ENCODE measurements at places on chromosomes 2 and 18. TPM values are rescaled to one million over a fixed set of nuclear protein-coding genes. Genes with fewer than 3 reads are reported as not detected.

DNA sequence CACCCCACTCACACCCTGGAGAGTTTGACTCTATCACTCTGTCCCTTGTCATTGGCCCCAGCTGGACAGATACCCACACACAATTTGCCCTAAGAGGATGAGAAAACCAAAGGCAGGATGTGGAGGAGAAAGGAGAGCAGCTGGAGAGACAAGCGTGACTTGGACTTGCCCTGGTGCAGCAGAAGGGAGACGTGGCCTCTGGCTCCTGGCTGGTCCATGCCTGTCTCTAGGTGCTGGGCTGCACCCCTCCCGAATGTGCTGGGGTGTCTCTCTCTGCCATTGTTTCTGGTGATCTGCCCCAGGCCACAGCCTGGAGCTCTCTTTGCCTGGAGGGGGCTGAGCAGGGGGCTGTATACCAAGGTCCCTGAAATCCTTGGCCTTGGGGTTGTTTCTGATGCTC, 88.7 kb upstream of the HDAC4 start:
- no peak overlapping the region for H3K4me3 ChIP-seq
- H3K27me3 ChIP-seq, result peaks cover 5% of the 10 kb centered on the region
- no peaks in the 10 kb centered on the region for H3K36me3 ChIP-seq
- H3K27ac ChIP-seq, result no peak overlapping the region
- H3K4me1 ChIP-seq, result no peaks in the 10 kb centered on the region

ANKRD44 gene
- total RNA-seq, result 153 TPM

DNA sequence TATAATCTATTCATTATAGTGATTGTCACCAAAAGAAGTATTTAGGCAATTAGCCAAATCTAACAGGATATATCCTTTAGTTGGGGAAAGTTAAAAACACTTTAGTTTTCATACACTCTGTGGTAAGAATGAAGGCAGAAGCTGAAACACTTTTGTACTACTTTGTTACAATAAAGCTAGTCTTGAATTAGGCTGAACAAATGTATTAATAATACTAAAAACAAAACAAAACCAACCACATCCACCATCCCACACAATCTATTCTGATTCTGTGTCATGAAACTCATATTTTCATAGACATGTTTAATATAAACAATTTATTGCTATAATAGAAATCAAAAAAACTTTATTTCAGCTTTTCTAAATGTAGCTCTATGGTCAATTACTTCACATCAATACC, 508.8 kb downstream of the ZEB2 start:
- H3K36me3 ChIP-seq, result peaks cover 3% of the 10 kb centered on the region
- no peaks in the 10 kb centered on the region for H3K27me3 ChIP-seq
- DNase-seq, result no peak

- H3K4me1 ChIP-seq, result peaks cover 15% of the 10 kb centered on the region
- peaks cover 7% of the 10 kb centered on the region for H3K27me3 ChIP-seq
- peak within 1 kb of the TSS; percentile 83 for H3K27ac ChIP-seq
These were observed at the start of gene SLC66A3 for GRCh38 chr2:11155381-11156035. Gene SLC66A3, plus strand, starts transcription at chr2:11155467. Its CDS starts 80 bp downstream, at chr2:11155547.

NDC80 gene
- 42.6 TPM for total RNA-seq

BCL11A gene
- total RNA-seq, result not detected

- no peak for DNase-seq
- peak overlapping the region; percentile 82 for H3K4me3 ChIP-seq
- peak overlapping the region; percentile 48 for H3K27ac ChIP-seq
These were observed 660 bp upstream of the MBP start for GRCh38 chr18:77133051-77133834.

DNA sequence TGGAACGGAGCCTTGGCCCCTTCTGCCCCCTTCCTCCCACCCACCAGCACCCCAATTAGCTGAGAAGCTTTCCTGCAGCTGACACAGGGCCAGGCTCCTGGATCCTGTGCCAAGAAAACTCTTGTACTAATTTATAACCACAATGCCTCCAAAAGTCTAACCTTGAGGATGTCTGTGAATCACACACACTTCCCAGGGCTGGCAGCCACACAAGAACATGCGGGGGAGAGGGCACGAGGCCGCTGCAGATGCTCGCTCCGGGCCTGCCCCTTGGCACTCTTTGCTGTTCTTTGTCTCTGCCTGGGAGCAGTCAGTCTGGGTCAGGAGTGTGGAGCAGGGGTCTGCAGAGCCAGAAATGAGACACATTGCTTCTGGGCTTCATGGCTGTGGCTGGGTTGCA, 62.7 kb upstream of the KIF5C start:
- H3K4me3 ChIP-seq, result no peak overlapping the region
- no peak for DNase-seq
- peaks cover 15% of the 10 kb centered on the region for H3K27me3 ChIP-seq
- H3K4me1 ChIP-seq, result peaks cover 11% of the 10 kb centered on the region
- H3K36me3 ChIP-seq, result no peaks in the 10 kb centered on the region

GRCh38 chr18:49520661-49521145, 33.7 kb upstream of the C18orf32 start:
- H3K4me1 ChIP-seq, result no peaks in the 10 kb centered on the region
- H3K4me3 ChIP-seq, result no peak overlapping the region
- DNase-seq, result no peak
- no peaks in the 10 kb centered on the region for H3K36me3 ChIP-seq
- H3K27ac ChIP-seq, result no peak overlapping the region
- peaks cover 4% of the 10 kb centered on the region for H3K27me3 ChIP-seq

EML6 gene
- 0.44 TPM for total RNA-seq

NIF3L1 gene
- total RNA-seq, result 27.3 TPM

DNA sequence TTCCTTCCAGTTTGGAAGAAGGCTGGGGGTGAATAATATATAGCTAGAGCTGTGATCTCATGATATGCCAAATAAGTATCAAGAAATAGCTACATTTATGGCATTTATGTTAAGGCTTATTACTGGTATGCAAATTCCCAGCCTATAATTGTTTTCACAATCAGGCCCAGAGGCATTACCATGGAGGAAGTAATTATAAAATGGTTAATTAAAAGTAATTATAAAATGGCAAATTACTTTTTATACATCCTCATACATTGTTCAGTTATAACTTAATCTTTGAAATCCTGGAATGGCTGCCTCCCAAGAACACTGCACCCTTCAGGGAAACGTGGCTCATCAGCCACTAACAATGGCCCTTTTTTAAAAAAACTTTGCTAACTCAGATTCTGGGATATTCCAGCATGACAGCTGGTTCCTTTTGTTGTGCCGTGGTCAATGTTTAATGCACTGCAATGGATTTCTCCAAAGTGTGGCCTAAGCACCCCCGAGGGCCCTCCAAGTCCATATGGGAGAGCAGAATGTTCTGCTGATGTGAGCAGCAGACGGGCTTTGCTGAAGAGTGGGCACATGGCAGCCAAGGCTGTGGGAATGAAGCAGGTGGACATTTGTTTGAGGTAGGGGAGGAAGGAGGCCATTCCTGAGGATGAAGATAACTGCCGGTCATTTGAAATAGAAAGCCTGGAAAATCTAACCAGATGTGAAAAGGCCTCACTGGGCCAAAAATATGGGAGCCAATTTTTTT, 483.5 kb upstream of the GCFC2 start:
- DNase-seq, result no peak
- H3K27me3 ChIP-seq, result no peaks in the 10 kb centered on the region
- no peak overlapping the region for H3K27ac ChIP-seq
- no peaks in the 10 kb centered on the region for H3K4me1 ChIP-seq
- no peaks in the 10 kb centered on the region for H3K36me3 ChIP-seq

ZNF407 gene
- total RNA-seq, result 21.4 TPM

STAMBP gene
- total RNA-seq, result 56.0 TPM

DNA sequence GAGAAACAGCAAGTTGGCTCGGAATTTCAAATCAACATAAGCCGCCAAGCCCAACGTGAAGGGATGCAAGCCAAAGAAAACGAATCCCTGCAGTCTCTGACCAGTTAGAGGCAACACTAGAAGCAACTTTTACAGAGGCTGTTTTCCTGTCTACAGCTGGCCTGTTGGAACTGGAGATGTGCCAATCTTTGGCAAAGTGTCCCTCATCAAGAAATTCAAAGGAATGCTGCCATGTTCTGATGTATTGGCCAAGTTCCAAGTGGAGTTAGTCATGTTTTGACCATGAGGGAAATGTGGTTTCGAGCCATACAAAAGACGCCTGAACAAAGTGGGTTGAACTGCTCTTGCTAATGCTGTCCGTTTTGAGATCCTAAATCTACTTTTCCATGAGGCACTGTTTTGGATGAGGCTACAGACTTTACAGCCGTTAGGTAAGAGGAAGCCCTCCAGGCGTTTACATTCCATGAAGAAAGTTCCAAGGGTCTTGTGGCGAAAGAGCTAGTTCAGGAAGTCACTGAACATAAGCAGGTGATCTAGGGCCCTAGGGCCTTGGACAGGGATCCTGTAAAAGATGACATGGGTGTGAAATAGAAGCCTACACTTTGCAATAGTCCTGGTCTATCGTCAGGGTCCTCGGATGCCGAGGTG, 140.7 kb upstream of the PXDN start:
- no peaks in the 10 kb centered on the region for H3K36me3 ChIP-seq
- H3K4me3 ChIP-seq, result no peak overlapping the region
- no peaks in the 10 kb centered on the region for H3K4me1 ChIP-seq
- no peak for DNase-seq
- H3K27me3 ChIP-seq, result peaks cover 9% of the 10 kb centered on the region

EVA1A gene
- total RNA-seq, result not detected

DNA sequence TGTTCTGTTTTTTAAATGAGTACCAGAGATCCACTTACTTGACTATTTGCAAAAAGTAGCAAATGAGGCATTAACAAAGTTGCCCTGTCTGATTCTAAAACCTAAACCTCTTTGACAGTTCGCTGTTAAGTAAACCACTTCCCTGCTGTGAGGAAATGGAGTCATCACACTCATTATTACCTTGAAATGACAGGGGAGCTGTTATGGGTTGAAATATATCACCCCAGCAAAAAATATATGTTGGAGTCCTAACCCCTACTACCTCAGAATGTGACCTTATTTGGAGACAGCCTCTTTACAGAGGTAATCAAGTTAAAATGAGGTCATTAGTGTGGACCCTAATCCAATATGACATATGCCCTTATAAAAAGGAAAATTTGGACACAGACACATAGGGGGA, 36.1 kb downstream of the DHRS9 start:
- DNase-seq, result no peak
- peaks cover 69% of the 10 kb centered on the region for H3K4me1 ChIP-seq

FLACC1 gene
- 1.1 TPM for total RNA-seq

FAM161A gene
- 3.7 TPM for total RNA-seq

GRCh38 chr18:35368595-35368994, 8.5 kb downstream of the ZNF396 start:
- no peaks in the 10 kb centered on the region for H3K4me1 ChIP-seq
- no peaks in the 10 kb centered on the region for H3K36me3 ChIP-seq
- no peak for DNase-seq
- no peak overlapping the region for H3K27ac ChIP-seq

DNA sequence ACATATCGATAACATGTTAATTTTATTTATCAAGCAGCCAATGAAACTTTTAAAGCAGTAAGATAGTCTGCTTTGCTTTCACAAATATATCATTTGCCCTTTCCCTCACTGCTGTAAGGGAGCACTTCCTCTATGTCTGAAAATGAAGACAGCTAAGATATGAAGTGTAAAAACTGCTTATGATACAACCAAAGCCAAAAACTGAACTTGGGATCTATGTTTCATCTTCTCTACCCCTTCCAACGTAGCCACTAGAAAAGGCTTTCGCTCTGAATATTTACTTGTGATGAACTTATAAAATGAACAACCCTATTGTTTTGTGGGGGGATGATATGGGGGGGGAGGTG, 140.3 kb downstream of the TCF4 start:
- H3K27ac ChIP-seq, result no peak overlapping the region
- H3K4me3 ChIP-seq, result no peak overlapping the region
- no peaks in the 10 kb centered on the region for H3K27me3 ChIP-seq
- DNase-seq, result no peak

DNA sequence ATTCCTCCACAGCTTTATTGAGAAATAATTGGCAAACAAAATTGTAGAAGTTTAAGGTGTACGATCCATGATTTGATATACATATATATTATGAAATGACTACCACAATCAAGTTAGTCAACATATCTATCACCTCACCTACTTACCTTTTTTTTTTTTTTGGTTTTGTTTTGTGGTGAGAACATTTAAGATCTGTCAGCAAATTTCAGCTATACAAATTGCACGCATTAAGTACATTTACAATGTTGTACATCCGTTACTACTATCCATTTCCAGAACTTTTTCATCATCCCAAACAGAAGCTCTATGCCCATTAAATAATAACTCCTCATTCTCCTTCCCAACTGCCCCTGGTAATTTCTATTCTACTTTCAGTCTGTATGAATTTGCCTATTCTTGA, 37.4 kb upstream of the ADCYAP1 start:
- H3K27me3 ChIP-seq, result peaks cover 34% of the 10 kb centered on the region
- peaks cover 5% of the 10 kb centered on the region for H3K4me1 ChIP-seq
- DNase-seq, result no peak
- H3K4me3 ChIP-seq, result no peak overlapping the region
- no peaks in the 10 kb centered on the region for H3K36me3 ChIP-seq
- no peak overlapping the region for H3K27ac ChIP-seq

GRCh38 chr2:224110811-224111210, 71.7 kb upstream of the SERPINE2 start:
- no peak for DNase-seq
- H3K27me3 ChIP-seq, result peaks cover 7% of the 10 kb centered on the region
- no peaks in the 10 kb centered on the region for H3K36me3 ChIP-seq
- no peak overlapping the region for H3K27ac ChIP-seq

GRCh38 chr2:181304011-181304844, 153.0 kb upstream of the ITGA4 start:
- H3K4me1 ChIP-seq, result peaks cover 88% of the 10 kb centered on the region
- H3K4me3 ChIP-seq, result peak overlapping the region; percentile 74
- H3K27me3 ChIP-seq, result no peaks in the 10 kb centered on the region
- no peak for DNase-seq
- H3K27ac ChIP-seq, result peak overlapping the region; percentile 96

DNA sequence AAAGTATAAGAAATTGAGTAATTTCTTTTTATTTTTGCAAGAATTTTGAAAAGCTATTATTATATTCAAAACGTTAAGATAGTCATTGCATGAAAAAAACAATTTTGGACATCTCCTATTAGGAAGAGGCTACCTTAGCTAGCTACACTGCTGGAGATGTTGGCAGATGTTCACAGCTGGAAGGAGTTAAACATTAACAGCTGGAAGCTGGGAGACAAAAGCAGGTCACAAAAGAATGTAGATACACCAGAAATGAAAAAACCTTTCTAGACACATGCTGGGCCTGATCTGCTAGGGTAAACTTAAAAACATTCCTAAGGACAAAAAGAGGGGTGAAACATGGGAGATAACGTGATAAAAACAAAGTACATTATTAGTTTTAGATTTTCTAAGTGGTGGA, 84.4 kb downstream of the SESTD1 start:
- no peak overlapping the region for H3K4me3 ChIP-seq
- no peak for DNase-seq
- peaks cover 5% of the 10 kb centered on the region for H3K36me3 ChIP-seq
- no peak overlapping the region for H3K27ac ChIP-seq
- no peaks in the 10 kb centered on the region for H3K27me3 ChIP-seq

IL36RN gene
- total RNA-seq, result not detected

DNA sequence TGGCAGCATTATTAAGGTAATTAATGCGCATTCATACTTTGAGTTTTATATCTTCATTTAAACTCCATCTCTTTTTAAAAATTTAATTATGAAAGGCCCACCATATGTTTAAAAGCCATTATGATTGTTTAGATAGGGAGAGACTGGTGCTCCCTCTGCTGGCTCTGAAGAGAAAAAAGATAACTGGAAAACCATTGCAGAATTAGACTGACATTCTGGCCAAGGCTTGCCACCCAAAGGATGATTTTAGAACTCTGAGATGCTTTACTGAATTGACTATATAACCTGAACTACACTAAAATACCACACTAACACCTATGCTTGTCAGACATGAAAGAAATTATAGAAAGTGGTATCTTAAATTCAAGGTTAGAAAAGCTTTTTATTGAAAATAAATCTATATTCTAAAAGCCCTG, 127.6 kb upstream of the SPOPL start:
- no peak overlapping the region for H3K4me3 ChIP-seq
- H3K36me3 ChIP-seq, result no peaks in the 10 kb centered on the region
- no peak for DNase-seq
- H3K4me1 ChIP-seq, result no peaks in the 10 kb centered on the region
- no peak overlapping the region for H3K27ac ChIP-seq

ANKRD30BL gene
- not detected for total RNA-seq

GRB14 gene
- not detected for total RNA-seq

Data from activated T-helper 1 cell treated with anti-CD3 and anti-CD28 coated beads, Interleukin-12 subunit alpha, Interleukin-12 subunit beta, Interleukin-2, Interleukin-4 antibody, amounts not matched to agents 30 ng/mL and 10 ng/mL and 1 ng/mL, durations not matched to agents 14 hours and 24 hours and 36 hours (primary cell).